ENCODE measurements at places on chromosomes 1 and 21.
A peak's percentile ranks its signal among the peaks of the same experiment; 100 is the strongest.

GRCh38 chr1:163361123-163361934, 39.6 kb downstream of the NUF2 start:
- peak; percentile 61 for DNase-seq

- no peak for DNase-seq
Observed at GRCh38 chr1:235315735-235316134, 12.2 kb downstream of the ARID4B start.

DNA sequence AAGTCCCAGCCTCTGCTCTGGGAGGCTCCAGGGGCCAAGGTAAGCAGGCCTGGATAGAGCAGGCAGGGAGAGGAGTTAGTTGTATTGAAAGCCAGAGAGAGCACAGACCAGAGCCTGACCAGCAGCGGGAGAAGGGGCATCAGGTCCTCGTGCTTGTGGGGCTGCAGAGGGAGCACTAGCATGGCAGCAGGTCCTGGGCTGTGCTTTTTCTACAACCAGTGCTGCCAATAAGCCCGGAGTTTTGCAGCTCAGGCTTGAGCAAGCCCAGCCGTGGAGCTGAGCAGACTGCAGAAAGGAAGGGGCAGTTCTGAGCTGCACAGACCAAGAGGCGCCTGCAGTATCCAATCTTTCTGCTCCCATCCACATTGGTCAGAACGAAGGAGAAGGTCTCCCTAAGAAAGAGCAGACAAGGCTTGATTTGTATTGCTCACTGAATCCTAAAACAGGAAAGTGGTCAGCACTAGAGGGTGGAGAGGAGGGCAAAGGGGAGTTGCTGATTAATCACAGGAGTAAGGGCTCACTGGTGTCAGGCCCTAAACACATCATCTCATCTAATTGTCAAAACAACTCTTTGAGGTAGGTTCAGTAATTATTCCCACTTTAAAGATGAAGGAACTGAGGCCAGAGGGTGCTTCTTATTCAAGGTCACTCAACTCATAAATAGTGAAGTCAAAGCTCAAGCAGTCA, 2.7 kb downstream of the DENND2D start:
- peak; percentile 59 for DNase-seq

DNA sequence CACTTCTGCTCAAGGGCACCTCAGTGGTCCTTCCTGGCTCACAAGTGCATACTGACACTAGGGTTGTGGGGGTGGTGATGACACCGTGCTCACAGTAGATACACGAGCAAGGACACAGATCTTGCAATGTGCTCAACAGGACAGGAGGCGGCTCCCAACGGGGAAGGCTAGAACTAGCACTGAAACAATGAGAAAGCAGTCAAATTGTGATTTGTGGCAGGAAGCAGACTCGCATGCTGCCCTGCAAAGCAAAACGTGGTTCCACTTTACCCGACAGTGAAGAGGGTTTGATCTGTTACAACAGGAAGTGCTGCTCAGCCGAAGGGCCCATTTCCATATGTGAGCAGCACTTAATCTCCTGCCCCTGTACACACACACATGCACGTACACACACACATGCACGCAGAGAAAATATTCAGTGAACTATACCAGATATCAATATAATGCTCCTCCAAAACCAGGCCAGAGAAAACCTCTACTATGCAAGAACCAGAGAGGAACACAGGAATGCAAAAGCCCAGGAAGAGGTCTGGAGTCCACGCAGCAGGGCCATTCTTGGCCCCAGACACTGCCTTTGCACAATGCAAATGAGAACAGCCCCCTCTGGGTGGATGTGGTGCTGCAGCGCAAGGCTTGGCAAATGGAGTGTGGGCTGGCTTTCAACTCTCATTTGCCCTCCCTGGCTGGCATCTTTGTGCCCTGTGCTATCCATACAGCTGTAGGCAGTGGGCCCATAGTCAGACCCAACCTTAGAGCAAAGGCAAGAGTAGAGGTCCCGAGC, 47.1 kb downstream of the KANK4 start:
- no peak for DNase-seq

GRCh38 chr1:235556807-235557206, 52.6 kb upstream of the B3GALNT2 start:
- DNase-seq = peak; percentile 63

GRCh38 chr21:37266515-37267221, 466 bp downstream of the VPS26C start:
- DNase-seq = no peak

GRCh38 chr1:230210981-230211336, 143.9 kb downstream of the GALNT2 start:
- no peak for DNase-seq

DNA sequence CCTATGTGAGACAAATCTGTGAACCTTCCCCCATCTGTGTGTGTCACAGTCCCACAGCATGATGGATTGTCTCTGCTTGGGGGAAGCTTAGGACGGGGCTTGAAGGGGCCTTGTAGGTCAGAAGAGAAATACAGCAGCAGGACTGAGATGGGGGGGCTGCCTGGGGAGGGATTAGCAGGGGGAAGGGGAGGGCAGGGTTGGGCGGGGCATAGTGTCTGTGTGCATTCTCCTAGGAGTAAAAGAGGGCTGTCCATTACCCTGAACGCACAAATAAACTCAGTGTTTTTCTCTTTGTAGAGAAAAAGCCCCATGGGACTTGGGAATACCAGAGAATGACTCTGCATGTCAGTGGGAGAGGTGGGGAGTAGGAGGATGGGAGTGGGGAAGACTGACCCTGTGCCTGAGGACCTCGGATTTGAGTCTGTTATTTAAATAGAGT, 16.4 kb downstream of the RNF220 start:
- peak; percentile 96 for DNase-seq

DNA sequence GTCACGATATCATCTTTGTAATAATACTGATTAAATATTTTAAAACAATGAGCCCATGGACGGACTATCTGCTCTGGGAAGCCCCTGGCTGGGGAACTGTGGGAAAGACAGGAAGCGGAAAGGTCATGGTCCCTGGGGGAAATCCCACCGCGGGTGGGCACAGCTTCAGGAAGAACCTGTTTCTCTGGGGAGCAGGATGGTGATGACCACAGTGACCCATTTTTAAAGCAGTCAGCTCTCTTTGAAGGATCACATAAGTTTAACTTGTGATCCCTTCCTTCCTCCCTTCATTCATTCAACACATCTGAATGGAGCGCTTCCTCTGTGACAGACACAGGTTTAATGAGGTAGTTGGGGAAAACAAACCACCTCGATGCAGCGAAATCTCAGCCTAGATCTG, 73.0 kb downstream of the DHRS3 start:
- DNase-seq = no peak

DNA sequence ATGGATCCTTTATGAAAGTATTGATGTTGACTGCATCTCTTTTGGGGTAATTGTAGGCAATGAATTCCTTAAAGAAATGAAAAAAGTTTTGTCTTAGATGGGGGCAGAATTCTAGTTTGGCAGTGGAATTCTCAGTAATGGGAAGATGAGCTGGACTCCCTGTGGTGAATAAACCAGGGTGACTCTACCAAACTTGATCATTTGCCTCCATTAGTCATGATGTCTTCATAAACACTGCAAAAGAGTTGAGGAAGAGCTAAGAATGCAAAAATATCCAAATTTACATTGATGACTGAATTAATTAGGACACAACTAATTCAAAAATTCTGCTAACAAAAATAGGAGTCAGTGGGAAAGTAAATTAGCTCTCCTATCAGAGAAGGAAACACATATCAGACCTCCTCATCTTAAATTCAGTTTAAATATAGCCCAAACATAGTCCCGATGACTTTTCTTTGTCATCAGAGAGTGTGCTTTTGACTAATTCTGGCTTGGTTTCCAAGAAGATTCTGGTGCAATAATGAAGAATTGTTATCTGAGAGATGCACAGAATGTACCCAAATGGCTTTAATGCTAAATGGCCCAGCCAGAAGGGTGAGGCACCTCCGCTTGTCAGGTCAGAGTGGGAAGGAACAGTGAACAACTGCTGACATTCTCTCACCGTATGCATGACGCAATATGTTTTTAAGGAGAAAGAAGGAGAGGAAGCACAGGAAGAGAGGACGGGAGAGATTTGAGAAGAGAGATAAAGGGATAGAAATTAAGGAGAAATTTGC, 525.1 kb downstream of the LMO4 start:
- DNase-seq = no peak

- DNase-seq = no peak
Observed at GRCh38 chr1:245687152-245687635, 532.4 kb downstream of the KIF26B start.

DNA sequence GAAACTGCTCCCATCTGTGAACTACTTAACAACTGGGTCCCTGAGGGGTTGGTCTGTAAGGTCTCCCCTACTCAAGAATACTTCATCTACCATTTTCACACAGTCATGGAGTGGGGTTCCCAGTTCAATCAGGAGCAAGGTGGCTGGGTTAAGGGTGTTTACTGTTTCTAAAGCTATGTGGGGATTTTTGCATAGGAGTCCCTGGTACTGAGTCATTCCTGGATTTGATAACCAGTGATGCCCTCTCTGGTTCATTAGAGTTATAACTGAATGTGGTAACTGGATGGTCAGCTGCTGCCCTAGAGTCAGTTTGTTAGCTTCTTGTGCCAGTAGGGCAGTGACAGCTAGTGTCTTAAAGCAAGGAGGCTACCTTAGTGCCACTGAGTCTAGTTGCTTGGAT, 29.4 kb upstream of the KCNJ15 start:
- no peak for DNase-seq

DNA sequence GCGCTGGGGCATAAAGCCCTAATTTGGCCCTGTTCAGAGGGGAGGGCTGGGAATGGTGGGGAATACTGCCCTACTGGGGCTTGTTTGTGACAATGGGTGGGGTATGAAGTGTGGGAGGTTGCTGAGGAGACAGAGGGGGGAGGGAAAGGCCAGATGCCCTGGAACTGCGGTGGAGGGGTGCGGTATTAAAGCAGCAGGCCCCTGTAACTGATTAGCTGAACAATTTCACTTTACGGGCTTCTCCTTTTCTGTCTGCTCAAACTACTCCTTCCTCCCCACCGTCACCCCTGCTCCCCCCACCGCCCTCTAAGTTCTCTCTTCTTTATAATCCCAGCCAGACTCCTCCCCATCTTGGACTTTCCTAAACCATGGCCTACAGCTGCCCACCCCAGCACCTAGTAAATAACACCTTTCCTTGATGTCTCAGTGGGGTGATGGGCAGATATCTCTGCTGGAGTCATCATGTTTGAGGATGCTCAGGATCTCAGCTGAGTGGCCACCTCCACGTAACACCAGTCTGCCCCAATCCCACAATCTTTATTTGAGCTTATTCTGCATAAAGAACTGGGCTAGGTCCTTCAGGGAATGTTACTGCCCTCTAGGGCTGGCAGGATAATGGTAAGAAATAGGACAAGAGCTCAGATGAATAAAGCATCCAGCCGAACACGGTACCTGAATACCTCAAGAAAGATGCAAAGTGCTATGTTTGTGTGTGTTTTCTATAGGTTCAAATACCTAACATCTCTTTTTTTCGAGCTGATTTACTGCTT, 33.5 kb downstream of the XCL1 start:
- DNase-seq = no peak

GRCh38 chr21:31218830-31219608, 125.0 kb downstream of the TIAM1 start:
- no peak for DNase-seq

- no peak for DNase-seq
Observed at GRCh38 chr1:177744906-177745305, 225.0 kb downstream of the SEC16B start.

GRCh38 chr1:160056648-160057169, 13.3 kb downstream of the KCNJ10 start:
- no peak for DNase-seq

DNA sequence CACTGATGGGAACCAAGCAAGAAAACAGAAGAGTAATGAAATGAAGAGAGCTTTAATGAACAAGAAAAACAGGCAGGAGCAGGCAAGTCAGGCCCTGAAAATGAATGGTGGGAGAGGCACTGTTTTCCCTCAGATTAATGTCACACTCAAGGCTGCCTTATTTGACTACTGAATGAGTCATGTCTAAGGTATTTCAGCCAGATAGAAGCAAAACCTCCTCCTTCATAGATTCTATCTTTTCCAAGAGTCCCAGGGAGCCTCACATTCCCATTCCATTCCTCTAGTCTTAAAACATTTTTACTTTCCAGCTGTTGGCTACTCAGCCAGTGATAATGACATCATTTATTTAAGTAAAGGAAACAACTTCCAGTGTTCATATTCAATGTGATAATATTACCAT, 228.4 kb upstream of the NRIP1 start:
- DNase-seq = no peak

- DNase-seq = no peak
Observed at GRCh38 chr1:226702318-226702956, 36.6 kb downstream of the ITPKB start.

DNA sequence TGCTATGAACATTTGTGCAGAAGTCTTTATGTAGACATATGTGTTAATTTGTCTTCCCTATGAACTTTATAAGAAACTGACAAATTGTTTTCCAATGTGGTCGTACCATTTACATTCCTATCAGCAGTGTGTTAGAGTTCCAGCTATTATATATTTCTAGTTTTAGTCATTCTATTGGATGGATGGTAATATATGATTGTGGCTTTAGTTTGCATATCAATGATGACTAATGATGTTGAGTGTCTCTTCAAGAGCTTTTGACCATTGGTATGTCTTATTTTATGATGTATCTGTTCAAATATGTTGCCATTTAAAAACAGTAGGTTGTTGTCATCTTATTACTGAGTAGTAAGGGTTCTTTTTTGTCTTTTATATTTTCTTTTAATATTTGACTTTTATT, 16.2 kb upstream of the ZNF326 start:
- no peak for DNase-seq

DNA sequence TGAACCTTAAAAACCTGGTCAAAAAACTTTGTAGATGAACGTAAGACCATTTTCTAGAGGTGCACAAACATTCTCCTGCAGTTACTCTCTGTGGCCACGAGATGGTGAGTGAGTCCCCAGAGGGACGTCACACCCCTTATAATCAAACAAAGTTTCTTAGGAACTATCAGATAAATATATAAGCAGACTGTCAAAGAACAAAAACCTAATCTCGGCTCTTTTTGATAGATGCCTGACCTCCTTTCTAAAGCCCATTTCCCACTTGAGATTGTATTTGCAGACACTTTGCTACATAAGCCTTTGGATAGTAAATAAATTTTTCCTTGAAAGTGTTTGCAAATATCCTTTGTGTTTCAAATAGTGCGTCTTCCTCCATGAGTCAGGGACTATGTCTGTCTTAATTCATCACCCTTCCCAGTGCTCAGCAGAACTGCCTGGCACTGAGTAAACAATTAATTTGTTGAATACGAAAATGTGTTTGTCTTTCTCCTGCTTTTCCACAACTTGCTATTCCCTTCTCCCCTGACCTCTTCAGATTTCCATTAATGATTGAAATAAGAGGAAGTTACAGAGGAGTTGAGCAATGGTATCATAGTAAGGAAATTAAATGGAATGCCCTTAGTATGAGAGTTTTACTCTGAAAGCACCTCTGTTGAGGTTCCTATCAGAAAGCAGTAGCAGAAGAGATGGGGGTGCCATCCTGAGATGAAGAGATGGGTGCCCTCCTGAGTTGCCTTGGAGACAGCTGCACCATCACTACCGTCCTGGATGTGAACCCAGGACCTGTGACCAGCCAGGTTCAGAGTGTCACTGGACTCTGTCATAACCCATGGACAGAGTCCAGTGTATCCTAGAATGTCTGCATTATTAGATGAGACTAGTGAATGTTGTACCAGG, 57.8 kb upstream of the RAVER2 start:
- peak; percentile 16 for DNase-seq

DNA sequence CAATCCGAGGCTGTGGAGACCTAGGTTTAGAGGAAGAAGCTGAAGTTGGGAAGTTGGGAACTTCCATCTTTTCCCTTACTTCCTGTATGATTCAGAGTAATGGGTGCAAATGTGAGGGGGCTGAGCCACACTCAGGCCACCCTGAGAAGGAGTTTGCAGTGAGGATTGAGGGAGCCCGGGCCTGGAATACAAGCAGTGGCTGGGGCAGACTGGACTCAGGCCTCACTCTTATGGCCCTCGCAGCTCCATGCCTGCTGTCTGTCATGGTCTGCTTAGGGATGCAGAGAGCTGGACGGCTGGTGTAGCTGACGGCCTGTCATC, 73.7 kb upstream of the RAB4A start:
- no peak for DNase-seq
